ENCODE measurements at places on chromosomes 6 and 20.

DNA sequence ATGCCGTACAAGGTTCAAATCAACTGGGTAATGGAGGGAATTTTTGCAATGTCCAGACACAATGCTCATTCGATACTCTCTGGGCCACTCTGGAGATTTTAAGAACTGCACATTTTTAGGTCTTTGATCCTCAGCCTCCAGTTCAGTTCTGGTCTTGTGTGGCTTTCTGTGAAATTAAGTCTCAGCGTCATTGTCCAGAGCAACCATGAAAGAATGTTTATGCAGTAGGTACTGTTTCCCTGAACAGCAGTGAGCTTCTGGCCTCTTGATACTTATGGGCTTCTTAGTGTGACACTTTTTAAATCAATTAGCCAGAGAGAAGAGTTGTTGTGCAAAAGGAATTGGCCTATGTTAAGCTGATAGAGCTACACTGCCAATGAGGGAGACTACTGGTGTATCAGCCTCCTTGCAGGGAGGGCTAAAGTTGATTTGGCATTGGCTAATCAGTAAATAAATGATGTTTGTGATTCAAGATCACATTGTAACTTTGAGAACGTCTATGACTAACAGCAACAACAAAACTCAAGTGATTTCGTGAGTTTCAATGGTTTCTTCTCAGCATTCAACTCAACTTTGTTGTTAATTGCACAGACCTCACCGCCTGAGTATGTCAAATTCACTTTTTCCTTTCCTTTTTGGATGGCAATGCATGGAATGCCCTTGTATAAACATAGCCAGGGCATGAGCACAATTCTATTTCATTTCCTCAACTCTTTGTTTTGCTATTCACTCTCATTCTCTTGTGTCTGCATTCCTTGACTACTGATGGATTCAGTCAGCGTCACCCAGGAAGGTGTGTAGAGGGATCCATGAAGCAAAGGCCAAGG, 85.1 kb downstream of the GJA1 start:
- DNase-seq, result no peak

DNA sequence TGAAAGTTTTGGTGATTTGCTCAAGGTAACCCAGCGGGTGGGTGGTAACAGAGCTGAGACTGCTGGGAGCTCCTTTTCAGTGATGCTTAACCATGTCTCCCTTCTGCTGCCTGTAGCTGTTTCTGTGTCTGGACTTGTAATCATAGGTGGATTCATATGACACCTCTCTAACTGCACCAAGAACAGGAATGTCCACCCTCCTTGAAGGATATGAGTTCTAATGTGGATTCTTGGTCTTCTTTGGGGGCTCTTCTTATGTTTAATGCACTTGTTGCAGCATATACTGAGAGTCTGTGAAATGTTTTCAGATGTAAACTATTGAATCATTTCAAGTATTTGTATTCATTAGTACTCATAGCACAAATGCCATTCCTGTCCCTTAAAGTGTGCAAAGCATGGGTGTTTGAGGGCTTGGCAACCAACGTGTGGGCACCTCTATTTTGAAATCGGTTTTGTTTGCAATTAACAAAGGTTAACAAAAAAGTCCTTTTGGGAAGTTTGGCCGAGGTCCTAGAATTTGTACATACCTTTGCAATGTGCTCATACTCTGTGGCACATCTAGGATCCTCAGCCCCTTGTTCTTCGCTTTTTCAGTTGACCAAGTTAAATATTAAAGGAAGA, 138.0 kb downstream of the SOX4 start:
- DNase-seq, result no peak

- no peak for DNase-seq
These were observed at the start of gene SYNDIG1 for GRCh38 chr20:24469116-24469893. Gene SYNDIG1, plus strand, starts transcription at chr20:24469629. Its CDS starts 73,469 bp downstream, at chr20:24543098.

DNA sequence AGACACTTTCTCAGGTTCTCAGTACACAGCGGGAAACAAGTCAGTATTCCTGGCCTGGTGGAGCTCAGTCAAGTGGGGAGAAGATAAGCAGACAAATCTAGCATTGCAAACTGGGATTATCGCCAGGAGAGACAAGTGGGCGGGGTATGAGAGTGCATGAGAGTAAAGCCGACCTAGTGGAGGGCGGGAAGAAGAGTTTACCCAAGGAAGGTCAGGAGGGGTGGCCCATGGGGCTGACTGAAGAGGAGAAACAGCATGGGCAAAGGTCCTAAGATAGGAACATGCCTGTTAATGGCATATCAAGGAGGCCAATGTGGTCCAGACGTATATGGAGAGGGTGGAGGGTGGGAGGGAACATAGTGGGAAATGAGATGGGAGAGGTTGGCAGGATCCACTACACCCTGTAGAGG, 12.4 kb upstream of the CSNK2A1 start:
- DNase-seq, result no peak

- no peak for DNase-seq
These were observed 279.8 kb downstream of the EPHA7 start for GRCh38 chr6:93139408-93140081.

- DNase-seq, result no peak
These were observed 77.1 kb downstream of the JAG1 start for GRCh38 chr20:10596710-10597121.

DNA sequence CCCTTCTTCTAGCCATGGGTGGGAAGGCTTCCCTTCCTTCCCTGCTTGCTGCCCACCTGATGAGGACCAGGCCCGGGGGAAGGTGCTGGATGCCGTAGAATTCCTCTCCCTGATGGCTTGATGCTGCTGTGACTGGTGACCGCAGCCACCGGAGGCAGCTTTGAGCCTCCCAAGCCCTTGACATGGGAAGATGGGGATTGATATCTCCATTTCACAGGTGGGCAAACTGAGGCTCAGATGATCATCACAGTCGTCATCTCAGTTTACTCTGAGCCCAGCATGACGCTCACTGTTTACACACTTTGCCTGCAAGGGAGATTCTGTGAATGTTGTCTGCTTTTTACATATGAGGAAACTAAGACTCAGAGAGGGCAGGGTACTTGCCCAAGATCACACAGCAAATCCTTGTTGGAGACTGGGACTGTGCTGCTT, 43.9 kb downstream of the SRC start:
- no peak for DNase-seq

DNA sequence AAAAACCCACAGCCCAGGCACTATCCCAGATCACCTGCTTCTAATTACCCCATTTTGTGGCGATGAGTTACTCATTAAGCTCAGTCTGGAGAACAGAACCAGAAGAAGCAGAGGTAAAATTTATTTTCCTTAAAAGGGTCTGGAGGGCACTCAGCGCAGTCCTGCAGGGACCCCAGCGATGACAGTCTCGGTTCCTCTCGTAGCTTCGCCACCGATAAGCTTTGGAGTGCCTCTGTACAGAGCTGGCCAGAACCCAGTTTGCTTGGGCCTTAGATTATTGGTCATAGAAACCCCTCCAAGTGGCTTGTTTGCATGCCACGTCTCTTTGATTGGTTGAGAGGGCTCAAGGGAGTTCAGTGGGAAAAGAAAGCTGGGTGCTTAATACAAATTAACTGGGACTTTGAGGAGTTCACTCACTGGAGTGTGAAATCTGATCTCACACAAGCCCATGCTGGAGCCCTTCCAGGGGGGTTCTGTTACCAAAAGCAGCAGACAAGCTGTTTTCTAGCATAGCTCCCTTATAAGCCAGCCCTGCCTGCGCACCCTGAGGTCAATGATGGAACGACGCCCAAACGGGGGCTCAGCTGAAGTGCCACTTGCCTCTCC, 158.5 kb upstream of the ARID1B start:
- DNase-seq, result no peak

GRCh38 chr6:19753826-19754225, 83.3 kb upstream of the ID4 start:
- DNase-seq, result no peak

DNA sequence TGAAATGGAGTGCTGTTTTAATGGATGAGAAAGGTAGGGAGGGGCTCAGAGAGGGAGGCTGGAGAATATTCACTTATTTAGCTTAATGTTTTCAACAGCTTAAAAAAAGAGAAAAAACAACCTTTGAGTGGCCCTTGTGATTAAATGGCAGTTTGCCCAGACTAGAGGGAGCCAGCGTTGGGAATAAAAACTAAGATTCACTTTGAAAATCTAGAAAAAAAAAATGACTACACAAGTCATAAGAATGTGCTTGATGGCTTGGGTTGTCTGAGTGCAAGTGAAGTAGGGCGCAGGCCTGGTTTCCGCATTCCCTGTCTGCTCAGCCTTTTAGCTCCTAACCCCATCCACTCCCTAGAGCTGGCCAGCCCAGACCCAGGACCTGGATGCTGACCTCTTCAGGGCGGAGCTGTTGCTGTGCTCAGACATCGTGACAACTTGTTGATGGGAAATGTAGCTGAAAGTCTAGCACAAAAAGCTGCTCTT, 28.9 kb downstream of the UTRN start:
- DNase-seq, result no peak

- DNase-seq, result no peak
These were observed 38.7 kb downstream of the SYNE1 start for GRCh38 chr6:152598421-152598820.

DNA sequence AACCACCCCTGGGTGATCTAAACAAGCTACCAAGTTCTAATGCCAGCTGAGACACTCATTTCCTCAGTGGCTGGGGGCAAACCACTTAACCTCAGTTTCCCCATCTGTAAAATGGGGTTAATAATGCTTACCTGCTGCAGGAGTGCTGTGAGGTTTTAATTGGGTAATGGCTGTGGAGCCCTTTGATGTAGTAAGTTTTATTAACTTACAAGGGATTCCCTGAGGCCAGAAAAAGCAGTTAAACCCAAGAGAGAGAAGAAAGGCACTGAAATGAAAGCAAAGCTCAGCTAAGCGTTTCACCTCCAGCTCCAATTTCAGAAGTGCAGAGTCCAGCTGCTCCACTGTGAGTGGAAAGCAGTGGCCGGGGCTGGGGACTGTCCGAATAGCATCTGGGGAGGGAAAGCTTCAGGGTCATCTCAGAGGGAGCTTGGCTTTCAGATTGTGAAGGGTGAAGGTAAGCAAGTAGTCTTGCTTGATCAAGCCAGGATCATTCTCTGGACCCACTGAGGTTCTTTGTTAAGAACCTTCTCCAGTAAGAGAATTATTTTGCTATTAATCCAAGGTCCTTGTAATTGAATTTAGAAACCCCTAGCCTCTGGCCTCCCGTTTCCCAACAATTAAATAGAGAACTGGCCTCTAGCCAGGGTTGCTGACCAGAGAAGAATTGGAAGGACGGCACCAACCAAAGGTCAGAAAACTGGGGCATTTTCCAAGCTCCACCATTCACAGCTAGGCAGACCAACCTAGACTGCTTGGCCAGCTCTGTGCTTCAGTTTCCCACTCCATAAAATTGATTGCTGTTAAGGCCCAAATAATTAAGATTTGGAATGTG, 20.9 kb upstream of the TCP11 start:
- DNase-seq, result no peak

DNA sequence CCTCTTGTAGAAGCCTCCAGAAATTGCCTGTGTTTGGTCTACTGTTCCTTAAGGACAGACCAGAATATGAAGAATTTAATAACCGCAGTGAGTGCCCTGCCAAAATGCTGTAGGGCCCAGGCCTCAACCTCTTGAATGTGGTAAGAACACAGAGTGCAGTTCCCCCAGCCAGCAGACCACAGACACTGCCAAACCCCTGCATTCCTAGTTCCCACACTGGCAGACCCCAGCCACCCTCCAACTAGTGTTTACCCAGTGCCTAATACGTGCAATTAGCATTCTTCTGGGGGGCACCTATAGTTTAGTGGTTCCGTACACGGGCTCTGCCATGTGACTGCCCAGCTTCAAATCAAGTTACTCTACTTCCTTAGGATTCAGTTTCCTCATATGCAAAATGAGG, 51.7 kb downstream of the STK35 start:
- DNase-seq, result no peak

GRCh38 chr20:62728028-62728780, 19.6 kb downstream of the NTSR1 start:
- DNase-seq, result no peak

DNA sequence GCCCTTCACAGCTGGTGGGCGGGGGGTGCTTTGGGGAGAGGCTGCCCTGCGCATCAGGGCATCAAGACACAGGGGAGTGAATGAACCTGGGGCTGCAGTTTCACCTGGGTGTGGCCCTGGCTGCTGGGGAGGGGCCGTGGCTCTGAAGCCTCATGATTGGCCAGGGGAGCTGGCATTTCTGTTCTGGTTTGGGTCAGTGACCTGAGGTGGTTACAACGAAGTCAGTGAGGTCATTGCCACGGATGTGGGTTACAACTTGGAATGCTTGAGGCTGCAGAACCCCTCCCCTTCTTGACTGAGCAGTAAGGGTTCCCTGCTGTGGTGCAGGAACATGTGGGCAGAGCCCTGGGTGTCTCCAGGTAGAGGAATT, 3.0 kb downstream of the TCEA2 start:
- peak; percentile 89 for DNase-seq

GRCh38 chr6:3186974-3187382, 29.6 kb upstream of the TUBB2A start:
- DNase-seq, result no peak

DNA sequence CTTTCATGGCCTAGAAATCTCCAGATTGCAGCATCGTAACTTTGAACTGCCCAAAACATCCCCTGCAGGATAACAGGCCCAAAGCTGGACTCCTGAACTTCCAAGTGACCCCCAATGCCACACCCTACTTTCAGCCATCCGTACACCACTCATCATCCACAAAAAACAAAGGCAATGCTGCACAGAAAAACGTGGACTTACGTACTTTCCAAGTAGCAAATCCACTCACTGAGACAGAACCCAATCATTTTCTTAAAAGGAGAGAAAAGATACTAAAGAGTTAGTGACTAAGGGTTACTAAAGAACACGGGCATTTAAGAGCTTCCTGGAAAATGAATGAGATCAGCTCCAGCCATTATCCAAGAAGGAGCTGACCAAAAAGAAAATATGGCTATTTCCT, 211.0 kb downstream of the WDR27 start:
- DNase-seq, result no peak

GRCh38 chr20:32541323-32542258, 43.5 kb downstream of the NOL4L start:
- DNase-seq, result no peak

DNA sequence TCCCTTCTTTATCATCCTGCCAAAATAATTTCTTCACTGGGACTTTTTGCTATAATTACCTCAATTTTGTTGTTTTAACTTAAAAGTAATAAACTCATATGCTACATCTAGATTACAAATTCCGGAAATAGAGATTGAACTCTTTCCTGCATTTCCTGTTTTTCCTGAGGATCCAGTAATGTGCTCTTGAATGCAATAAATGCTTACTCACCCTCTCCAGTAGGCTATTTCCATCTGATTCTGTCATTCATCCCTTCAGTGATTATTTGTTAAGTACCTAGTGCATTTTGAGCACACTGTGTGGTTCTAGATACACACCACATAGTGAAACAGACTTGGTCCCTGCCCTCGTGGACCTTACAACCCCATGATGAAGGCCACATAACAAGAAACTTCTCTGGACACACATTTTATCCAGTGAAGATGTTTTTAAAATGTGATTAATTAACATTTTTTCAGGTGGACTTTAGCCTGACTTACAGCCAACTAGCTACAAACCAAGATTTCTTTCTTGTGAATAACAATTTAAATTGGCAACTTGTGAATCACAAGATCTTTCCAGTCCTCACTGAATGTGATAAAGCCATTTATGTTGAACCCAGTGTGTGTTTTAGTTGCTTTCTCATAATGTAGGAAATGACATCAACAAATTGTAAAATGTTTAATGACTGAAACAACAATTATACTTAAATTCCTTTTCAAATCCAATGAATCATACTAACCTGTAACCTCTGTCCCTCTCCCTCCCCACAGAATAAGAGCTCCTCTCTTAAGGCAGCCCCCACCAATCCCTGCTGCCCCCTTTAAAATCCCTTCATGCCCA, 272.3 kb downstream of the KHDC1L start:
- no peak for DNase-seq

GRCh38 chr6:26158076-26158580, 70.9 kb downstream of the HFE start:
- DNase-seq, result peak; percentile 89
